Small intestine (tissue), 16 donors: ENCODE measurements at places on chromosomes 11 and 22. TPM values are rescaled to one million over a fixed set of nuclear protein-coding genes. Genes with fewer than 3 reads are reported as not detected.

GRCh38 chr11:128645968-128646367 lies 47.9 kb upstream of the FLI1 start:
- H3K36me3 ChIP-seq: no peaks in the 10 kb centered on the region
- no peaks in the 10 kb centered on the region for H3K4me1 ChIP-seq
- no peaks in the 10 kb centered on the region for H3K27me3 ChIP-seq
- H3K27ac ChIP-seq: no peak overlapping the region

DNA sequence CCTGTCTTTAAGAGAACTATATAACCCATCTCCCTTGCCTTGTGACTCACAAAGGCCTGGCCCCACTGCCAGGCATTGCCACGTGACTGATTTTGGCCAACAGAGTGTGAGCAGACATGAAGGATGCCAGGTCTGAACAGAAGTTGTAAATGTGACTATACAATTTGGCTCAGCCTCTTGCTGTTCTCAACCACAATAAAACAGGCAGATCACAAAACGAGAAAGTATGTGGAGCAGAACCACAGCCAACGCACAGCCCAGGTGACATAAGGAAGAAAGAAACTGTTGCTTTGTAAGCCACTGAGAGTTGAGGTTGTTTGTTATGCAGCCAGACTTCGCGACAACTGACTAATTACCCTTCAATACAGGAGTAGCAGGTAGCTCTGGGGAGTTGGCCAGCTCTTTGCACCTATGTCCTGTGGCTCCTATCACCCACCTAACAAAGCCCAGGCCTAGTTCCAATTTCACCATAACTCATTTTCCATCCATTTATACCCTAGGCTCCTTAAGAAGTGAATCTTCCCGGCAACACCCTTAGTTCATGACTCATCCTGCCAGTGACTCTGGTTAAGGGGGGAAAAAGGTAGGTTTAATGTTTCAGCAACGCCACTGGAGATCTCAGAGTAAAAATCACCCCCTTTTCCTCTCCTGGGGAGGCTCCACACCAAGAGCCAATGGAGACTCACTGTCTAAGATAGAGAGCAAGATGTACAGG lies 53.7 kb downstream of the GALNT18 start:
- no peak overlapping the region for H3K27ac ChIP-seq
- DNase-seq: no peak
- no peaks in the 10 kb centered on the region for H3K4me1 ChIP-seq
- H3K27me3 ChIP-seq: peaks cover 9% of the 10 kb centered on the region
- H3K36me3 ChIP-seq: no peaks in the 10 kb centered on the region
- H3K4me3 ChIP-seq: no peak overlapping the region

DNA sequence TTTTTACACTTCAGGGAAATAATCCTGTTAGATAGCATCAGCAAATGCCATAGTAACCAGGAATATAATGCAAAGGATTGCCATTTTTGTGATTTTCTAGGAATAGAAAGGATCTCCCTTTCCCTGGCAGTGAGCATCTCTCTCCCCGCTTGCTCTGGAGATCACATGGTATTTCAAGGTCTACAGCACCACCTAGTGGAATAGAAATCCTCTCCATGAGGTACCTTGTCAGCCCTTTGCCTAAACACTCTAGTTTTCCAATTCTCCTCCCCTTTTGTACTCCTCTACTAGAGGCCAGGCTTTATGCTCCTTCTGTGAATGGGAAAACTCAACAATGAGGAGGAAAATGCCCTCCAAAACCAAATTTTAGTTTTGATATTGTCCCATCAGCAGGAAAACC lies 78.4 kb downstream of the XRRA1 start:
- H3K4me1 ChIP-seq: no peaks in the 10 kb centered on the region
- H3K27me3 ChIP-seq: no peaks in the 10 kb centered on the region
- DNase-seq: peak; percentile 20
- no peak overlapping the region for H3K4me3 ChIP-seq
- H3K27ac ChIP-seq: no peak overlapping the region
- H3K36me3 ChIP-seq: peaks cover 22% of the 10 kb centered on the region

DNA sequence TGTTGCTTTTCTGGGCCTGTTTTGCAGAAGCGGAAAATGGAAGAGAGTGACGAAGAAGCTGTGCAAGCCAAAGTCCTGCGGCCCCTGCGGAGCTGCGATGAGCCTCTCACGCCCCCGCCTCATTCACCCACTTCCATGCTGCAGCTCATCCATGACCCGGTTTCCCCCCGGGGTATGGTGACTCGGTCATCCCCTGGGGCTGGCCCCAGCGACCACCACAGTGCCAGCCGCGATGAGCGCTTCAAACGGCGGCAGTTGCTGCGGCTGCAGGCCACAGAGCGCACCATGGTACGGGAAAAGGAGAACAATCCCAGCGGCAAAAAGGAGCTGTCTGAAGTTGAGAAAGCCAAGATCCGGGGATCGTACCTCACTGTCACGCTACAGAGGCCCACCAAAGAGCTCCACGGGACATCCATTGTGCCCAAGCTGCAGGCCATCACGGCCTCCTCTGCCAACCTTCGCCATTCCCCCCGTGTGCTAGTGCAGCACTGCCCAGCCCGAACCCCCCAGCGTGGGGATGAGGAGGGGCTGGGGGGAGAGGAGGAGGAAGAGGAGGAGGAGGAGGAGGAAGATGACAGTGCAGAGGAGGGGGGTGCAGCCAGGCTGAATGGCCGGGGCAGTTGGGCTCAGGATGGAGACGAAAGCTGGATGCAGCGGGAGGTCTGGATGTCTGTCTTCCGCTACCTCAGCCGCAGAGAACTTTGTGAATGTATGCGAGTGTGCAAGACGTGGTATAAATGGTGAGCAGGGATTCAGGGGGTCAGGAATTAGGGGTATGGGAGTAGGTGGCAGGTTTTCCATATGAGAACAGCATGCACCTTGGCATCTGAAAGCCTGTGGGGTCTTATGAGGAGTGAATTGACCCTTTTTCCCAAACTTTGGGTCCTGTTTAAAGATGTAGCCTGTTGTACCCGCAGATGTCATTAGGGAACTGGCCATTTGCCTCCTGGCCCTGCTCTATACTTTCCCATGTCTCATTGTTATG lies 15.9 kb upstream of the GRK2 start:
- no peak overlapping the region for H3K27ac ChIP-seq
- H3K4me1 ChIP-seq: no peaks in the 10 kb centered on the region
- peaks cover 71% of the 10 kb centered on the region for H3K36me3 ChIP-seq

DNA sequence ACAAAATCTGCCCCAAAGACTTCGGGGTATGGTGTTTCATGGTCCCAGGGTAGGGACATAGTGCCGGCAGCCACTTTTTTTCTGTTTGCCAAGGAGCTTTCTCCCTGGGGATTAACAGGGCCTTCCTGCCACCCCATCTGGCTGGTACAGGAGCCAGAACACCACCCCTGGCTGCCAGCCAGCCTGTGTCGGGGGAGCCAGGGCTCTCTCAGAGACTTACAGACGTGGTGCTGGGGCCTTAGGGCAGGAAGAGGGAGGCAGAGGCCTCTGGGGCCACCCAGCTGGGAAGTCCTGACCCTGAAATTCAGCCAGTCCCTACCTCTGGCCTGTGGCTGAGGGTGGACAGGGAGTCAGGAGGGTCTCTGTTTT lies 52.4 kb upstream of the CDON start:
- peak overlapping the region; percentile 7 for H3K27ac ChIP-seq
- DNase-seq: peak; percentile 47
- H3K27me3 ChIP-seq: no peaks in the 10 kb centered on the region
- no peaks in the 10 kb centered on the region for H3K36me3 ChIP-seq
- H3K4me3 ChIP-seq: no peak overlapping the region

- peaks cover 23% of the 10 kb centered on the region for H3K4me1 ChIP-seq
- H3K36me3 ChIP-seq: no peaks in the 10 kb centered on the region
- no peak overlapping the region for H3K4me3 ChIP-seq
- DNase-seq: no peak
- no peaks in the 10 kb centered on the region for H3K27me3 ChIP-seq
These were observed 18.6 kb downstream of the LRRC10B start for GRCh38 chr11:61526956-61527731.

- no peaks in the 10 kb centered on the region for H3K27me3 ChIP-seq
- H3K4me1 ChIP-seq: no peaks in the 10 kb centered on the region
- no peak overlapping the region for H3K4me3 ChIP-seq
- H3K27ac ChIP-seq: no peak overlapping the region
These were observed 198.5 kb upstream of the CTSC start for GRCh38 chr11:88535916-88536547.

GLYATL1 gene
- polyA plus RNA-seq: not detected

POLR2F gene
- polyA plus RNA-seq: 53.7 TPM

TRIM22 gene
- 19.2 TPM for polyA plus RNA-seq

ZNF214 gene
- not detected for polyA plus RNA-seq

CFL1 gene
- polyA plus RNA-seq: 1,228 TPM
